Stimulated activated CD8-positive, alpha-beta memory T cell treated with anti-CD3 and anti-CD28 coated beads, Interleukin-15, amount 100 ng/mL, for 24 hours (primary cell): ENCODE measurements at places on chromosomes 12 and 14.
A peak's percentile ranks its signal among the peaks of the same experiment; 100 is the strongest.

GRCh38 chr14:80390906-80391305 is 179.6 kb upstream of the DIO2 start:
- no peak for DNase-seq

DNA sequence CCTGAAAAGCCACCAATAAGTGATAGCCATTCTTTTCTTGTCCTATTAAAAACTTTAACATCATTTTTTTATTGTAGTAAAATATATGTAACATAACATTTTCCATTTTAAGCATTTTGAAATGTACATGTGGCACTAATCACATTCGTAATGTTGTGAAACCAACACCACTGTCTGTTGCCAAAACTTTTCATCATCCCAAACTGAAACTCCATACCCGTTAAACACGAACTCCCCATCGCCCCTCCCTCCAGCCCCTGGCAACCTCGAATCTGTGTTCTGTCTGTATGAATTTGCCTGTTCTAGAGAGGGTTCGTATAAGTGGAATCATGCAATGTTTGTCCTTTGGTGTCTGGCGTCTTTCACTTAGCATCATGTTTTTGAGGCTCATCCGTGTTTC is 75.9 kb downstream of the CCDC92 start:
- no peak for DNase-seq

GRCh38 chr12:127165567-127166392 is 1101.2 kb upstream of the TMEM132C start:
- peak; percentile 64 for DNase-seq

DNA sequence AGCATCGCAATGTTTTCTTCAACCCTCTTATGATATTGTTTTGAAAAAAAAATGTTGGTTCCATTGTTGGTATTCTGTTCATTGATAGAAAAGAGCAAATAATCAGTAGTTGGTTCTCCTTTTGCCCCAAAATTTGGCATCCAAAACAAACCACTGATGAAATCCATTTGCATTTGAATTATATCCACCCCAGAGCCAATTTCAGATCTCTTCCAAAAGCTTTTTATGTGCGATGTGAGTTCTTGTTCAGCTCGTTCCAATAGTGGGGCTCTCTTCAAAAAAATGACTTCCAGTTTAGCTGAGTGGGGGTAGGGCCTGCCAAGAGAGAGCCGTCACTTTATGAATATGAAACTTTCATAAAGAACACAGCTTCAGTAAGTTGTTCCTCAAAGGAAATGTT is 130.7 kb downstream of the DIO2 start:
- no peak for DNase-seq

GRCh38 chr12:51160814-51161459 is 12.0 kb downstream of the TFCP2 start:
- no peak for DNase-seq

- no peak for DNase-seq
Observed at GRCh38 chr12:66279123-66279712, 23.1 kb upstream of the HELB start.

DNA sequence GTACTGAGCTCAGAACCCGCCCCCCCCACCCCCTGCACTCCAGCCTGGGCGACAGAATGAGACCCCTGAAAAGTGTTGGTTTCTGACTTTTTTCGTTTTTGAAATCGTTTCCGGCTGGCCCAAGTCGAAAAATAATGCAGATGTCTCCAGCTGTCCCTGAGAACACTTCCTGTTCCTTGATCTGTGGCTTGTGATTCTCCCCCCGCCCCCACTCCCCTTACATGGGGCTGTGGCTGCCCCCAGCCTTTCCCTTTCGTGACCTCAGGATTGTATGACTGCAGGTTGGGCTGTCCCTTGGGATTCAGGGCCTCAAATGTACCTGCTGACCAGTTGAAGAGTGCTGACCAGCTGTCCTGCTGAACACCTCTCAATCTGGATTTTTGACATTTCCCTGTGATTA is 34.1 kb downstream of the NOC4L start:
- no peak for DNase-seq

DNA sequence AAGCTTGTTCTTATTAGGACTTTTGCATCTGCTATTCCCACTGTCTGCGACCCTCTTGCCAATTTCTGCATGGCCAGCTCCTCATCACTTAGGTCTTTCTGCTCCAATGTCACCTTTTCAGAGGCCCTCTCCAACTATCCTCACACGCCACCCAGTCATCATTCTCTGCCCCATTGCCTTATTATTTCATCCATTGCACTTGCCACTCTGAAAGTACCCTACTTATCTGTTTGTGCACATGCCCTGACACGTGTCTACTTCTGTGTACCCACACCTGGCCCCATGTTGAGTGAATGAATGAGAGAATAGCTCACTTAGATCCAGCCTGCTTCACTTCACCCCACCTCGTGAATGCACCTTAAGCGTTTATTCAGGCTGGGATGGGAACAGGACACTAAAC is 218.7 kb upstream of the TBX3 start:
- no peak for DNase-seq

- DNase-seq = no peak
Observed at GRCh38 chr12:98863167-98863566, 218.1 kb downstream of the APAF1 start.

- no peak for DNase-seq
Observed at GRCh38 chr14:98507264-98507663, 764.7 kb downstream of the BCL11B start.

DNA sequence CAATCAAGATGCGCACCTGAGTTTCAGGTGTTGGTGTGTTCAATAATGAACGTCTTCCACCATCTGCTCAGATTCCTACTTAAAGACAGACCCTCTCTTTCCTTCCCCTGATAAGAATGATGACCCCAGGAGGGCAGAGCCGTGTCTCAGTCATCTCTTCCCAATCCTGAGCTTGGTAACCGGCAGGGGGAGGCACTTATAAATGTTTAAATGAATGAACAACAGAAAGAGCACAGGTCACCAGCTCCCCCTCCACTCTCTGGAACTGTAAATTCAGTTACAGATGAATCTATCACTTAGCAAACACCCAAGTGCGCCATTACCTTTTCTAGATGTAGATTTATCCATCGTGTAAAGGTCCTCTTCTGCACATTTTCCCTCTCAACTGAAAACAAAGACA is 72.4 kb upstream of the DICER1 start:
- no peak for DNase-seq

- DNase-seq = no peak
Observed at GRCh38 chr14:94601884-94602391, 10.3 kb upstream of the SERPINA3 start.
